Keratinocyte (primary cell): ENCODE measurements at places on chromosomes 4 and X.

- no peak for DNase-seq
- no peaks in the 10 kb centered on the region for H3K4me1 ChIP-seq
- H3K27ac ChIP-seq: no peak within 1 kb of the TSS
- H3K27me3 ChIP-seq: peaks cover 3% of the 10 kb centered on the region
- no peaks in the 10 kb centered on the region for H3K36me3 ChIP-seq
Observed at GRCh38 chrX:149711545-149712236, at the start of gene MAGEA11. Gene MAGEA11, plus strand, starts transcription at chrX:149712060. Its CDS starts 1,100 bp downstream, at chrX:149713160.

DNA sequence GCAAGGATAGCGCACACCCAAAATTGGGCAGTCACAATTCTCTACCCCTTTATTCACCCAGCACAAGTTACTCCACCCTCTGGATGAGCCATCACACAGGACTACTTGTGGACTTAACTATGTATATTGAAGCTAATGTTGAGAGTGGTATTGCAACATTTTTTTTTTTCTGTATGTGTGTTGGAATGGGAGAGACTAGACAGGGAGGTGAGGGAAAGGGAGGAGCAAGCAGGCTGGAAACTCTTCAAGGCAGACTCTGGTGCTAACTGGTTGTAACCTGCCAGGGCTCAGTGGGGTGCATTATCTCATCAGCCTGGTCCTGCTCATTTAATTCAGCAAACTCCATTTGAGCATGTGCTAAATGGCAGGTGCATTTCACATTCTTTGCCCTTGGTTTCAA, 18.4 kb upstream of the CWH43 start:
- H3K4me3 ChIP-seq: no peak overlapping the region
- DNase-seq: no peak
- peak overlapping the region; percentile 28 for H3K27ac ChIP-seq
- peaks cover 36% of the 10 kb centered on the region for H3K4me1 ChIP-seq
- no peaks in the 10 kb centered on the region for H3K36me3 ChIP-seq
- H3K27me3 ChIP-seq: no peaks in the 10 kb centered on the region

DNA sequence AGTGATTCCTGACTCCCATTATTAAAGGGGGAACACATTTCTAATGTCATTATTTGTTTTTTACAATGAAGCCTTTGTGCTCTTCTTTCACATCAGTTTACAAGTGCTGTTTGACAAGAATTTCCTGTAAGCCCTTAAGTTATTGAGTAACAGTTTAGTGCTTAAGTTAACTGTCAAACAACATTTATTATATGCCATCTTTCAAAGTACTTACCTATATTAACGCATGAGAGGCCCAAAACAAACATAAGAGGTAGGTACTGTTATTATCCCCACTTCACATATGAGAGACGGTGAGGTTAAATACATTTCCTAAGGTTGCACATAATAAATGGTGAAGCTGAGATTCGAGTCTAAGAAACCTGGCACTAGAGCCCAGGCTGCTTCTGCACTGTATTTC, 56.0 kb upstream of the MAGED1 start:
- H3K27ac ChIP-seq: no peak overlapping the region
- H3K27me3 ChIP-seq: no peaks in the 10 kb centered on the region
- H3K4me3 ChIP-seq: no peak overlapping the region
- no peak for DNase-seq
- no peaks in the 10 kb centered on the region for H3K36me3 ChIP-seq

DNA sequence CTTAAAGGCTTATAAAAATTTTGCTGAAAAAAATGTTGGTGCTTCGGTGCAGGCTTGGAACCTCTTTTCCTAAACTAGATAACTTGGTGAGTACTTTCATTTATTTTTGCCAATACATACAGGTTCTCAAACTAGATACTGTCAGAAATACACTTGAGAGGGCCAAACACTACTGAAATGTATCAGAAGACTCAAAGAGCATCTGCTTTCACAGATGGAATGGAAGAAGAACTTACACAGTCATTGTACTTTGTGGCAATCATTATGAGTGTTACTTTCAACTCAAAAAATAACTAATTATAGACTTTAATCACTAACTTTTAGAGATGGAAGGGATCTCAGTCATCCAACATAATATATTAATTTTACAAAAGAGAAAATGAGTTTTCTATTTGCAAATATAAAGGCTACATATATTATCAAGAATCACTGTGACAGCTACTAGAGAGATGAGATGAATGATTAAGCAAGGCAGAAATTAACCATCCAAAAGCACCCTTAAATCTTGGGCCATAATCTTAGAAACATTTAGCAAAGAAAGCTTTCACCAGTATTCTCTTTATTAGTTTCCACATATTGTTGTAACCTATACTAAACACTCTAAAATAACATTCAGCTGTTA, 1.0 kb downstream of the ENAM start:
- peaks cover 8% of the 10 kb centered on the region for H3K4me1 ChIP-seq
- H3K27me3 ChIP-seq: no peaks in the 10 kb centered on the region
- H3K4me3 ChIP-seq: no peak overlapping the region
- H3K36me3 ChIP-seq: no peaks in the 10 kb centered on the region

DNA sequence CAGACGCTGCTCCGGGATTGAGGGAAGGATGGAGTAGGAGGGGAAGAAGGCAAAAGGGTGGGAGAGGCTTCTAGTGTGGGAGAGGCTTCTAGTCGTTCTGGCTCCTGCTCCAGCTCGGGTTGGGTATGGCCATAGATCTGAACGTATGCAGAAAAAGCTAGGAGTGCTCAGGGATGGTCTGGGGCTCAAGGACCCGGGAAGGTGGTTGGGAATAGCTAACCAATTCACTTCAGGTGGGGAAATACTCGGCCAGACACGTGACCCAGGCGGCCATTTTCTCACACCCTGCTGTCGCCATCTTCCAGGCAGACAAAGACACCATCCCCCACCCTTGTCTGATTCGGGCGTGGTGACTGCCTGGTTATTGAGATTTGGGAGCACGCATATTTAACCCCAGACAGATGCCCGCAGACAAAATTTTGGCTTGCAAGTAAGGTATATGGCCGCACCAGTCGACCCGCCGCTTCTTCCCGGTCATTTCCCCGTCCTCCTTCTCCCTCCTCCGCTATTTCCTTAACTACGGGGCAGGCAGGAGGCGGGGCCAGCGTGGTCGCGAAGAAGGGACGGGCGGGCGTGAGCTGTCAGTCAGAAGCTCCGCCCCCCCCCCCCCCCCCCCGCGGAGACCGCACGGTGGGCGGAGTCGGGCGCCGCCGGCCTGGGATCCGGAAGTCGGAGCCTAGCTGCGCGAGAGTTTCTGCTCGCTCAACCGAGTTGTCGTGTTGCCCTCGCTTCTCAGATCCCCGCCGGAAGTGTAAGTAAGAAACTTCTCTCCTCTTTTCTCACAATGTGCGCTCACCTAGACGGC, at the start of gene GNL3L:
GNL3L (plus strand) TSS at position 668 of the 805 bp plus-strand sequence. CDS start 2,348 bp downstream, outside the sequence.
- peak within 1 kb of the TSS; percentile 78 for H3K27ac ChIP-seq
- H3K4me1 ChIP-seq: peaks cover 8% of the 10 kb centered on the region
- H3K27me3 ChIP-seq: no peaks in the 10 kb centered on the region
- H3K36me3 ChIP-seq: no peaks in the 10 kb centered on the region
- peak within 1 kb of the TSS; percentile 74 for H3K4me3 ChIP-seq

DNA sequence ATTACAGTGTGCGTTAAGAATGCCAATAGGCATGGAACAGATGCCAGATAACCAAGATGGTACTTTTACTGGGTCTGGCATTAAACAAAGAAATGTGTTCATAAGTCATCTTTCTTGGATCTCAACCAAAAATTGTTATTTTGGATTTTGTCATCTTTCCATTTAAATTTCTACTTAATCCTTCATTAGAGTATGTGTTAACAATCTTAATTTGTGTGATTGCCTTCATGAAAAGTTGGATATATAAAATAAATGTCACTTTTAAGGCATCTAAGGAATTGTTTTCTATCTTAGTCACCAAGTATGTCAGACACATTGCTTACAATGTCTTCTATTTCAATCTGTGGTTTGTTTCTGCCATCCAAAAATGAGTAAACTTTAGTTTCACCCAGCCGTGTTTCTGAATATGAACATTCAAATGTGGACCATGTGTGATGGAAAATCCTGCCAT, 87.5 kb downstream of the PALLD start:
- no peaks in the 10 kb centered on the region for H3K36me3 ChIP-seq
- no peaks in the 10 kb centered on the region for H3K27me3 ChIP-seq
- peaks cover 52% of the 10 kb centered on the region for H3K4me1 ChIP-seq

GRCh38 chr4:166274136-166274761, 401.2 kb downstream of the TLL1 start:
- no peak overlapping the region for H3K27ac ChIP-seq
- DNase-seq: no peak
- H3K27me3 ChIP-seq: no peaks in the 10 kb centered on the region
- no peak overlapping the region for H3K4me3 ChIP-seq
- no peaks in the 10 kb centered on the region for H3K4me1 ChIP-seq

DNA sequence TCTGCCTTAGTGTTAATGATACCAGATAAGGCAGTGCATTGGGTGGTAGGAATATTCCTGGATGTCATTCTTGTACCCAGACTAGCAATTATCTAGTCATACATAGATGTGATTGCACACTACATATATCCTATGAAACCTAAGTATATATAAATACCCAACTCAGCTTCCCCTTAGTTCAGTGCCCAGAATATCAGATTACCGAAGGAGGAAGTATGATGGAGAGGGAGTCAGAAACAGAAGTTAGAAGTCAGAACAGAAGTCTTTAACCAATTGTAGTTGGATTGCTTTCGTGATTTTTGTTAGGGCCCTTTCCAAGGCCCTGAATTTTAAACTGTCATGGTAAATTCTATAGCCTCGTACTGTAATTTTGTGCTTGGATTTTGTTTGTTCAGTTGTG, 42.9 kb downstream of the MOB1B start:
- no peak for DNase-seq
- H3K4me3 ChIP-seq: no peak overlapping the region
- no peak overlapping the region for H3K27ac ChIP-seq
- no peaks in the 10 kb centered on the region for H3K27me3 ChIP-seq

DNA sequence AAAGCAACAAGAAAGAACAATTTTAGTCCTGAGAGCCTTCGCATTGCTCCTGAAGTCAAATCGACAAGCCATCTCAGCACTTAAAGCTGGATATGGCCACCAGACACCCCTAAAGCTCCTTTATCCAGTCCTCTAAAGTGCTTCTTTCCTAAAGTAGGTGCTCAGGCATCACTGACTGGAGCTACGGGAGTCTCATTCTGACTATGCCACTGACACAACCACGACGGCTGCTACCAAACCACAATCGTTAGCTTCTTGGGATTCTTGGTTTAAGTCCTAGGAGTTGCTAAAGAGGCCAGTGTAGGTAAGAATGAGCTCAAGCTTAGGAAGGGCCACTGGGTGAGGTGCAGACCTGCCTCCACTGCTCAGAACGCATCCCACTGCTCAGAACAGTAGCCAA, 1.0 kb downstream of the SLC10A6 start:
- H3K27me3 ChIP-seq: no peaks in the 10 kb centered on the region
- H3K27ac ChIP-seq: peak overlapping the region; percentile 96
- H3K4me3 ChIP-seq: peak overlapping the region; percentile 68
- DNase-seq: no peak

DNA sequence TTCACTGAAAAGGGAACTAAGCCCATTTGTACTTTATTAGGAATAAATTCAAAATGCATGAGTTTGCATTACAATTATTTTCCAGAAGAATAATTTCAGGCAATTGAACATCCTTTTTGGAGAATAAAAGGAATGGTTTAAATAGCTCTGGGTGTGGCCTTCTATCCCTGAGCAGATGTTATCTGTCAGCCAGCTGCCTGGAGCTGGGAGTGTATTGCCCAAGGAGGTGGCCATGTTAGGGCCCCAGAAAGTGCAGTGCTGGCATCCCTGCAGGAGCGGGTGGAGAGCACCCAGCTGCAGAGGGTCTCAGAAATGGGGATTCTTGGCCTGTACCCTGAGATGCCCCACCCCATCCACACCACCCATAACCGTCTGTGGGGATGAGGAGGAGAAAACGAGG, 21.6 kb upstream of the VEGFD start:
- no peaks in the 10 kb centered on the region for H3K36me3 ChIP-seq
- DNase-seq: no peak
- no peaks in the 10 kb centered on the region for H3K4me1 ChIP-seq
- no peak overlapping the region for H3K27ac ChIP-seq
- H3K4me3 ChIP-seq: no peak overlapping the region

- peak; percentile 65 for DNase-seq
- H3K27me3 ChIP-seq: no peaks in the 10 kb centered on the region
- peak overlapping the region; percentile 96 for H3K27ac ChIP-seq
- no peak overlapping the region for H3K4me3 ChIP-seq
Observed at GRCh38 chr4:78644744-78645330, 93.3 kb downstream of the ANXA3 start.

- DNase-seq: no peak
- no peak overlapping the region for H3K27ac ChIP-seq
- no peaks in the 10 kb centered on the region for H3K4me1 ChIP-seq
- peaks cover 10% of the 10 kb centered on the region for H3K27me3 ChIP-seq
- no peak overlapping the region for H3K4me3 ChIP-seq
Observed at GRCh38 chrX:47623540-47624027, 3.9 kb upstream of the SYN1 start.

- H3K4me1 ChIP-seq: no peaks in the 10 kb centered on the region
- H3K4me3 ChIP-seq: no peak overlapping the region
- no peak overlapping the region for H3K27ac ChIP-seq
- H3K27me3 ChIP-seq: no peaks in the 10 kb centered on the region
- H3K36me3 ChIP-seq: no peaks in the 10 kb centered on the region
Observed at GRCh38 chrX:154840856-154841255, 6.4 kb upstream of the SMIM9 start.

DNA sequence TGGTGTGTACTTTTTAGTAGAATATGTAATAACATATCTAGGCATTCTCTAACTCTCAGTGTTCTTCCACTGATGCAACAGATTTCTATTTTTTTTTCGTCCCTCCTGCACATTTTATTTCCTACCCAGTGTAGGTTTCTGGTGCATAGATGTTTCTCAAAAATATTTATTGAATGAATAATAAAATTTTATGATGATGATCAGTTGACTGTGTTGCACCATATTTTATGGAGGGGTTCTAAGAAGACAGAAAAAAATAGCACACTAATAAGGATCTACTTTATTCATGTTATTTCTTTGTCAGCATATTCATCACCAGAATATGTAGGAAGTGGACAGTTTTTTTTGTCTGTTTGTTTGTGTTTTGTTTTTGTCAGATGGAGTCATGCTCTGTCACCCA, 2529.3 kb downstream of the ARAP2 start:
- H3K36me3 ChIP-seq: no peaks in the 10 kb centered on the region
- no peaks in the 10 kb centered on the region for H3K4me1 ChIP-seq
- H3K27me3 ChIP-seq: no peaks in the 10 kb centered on the region
- DNase-seq: no peak
- no peak overlapping the region for H3K4me3 ChIP-seq

DNA sequence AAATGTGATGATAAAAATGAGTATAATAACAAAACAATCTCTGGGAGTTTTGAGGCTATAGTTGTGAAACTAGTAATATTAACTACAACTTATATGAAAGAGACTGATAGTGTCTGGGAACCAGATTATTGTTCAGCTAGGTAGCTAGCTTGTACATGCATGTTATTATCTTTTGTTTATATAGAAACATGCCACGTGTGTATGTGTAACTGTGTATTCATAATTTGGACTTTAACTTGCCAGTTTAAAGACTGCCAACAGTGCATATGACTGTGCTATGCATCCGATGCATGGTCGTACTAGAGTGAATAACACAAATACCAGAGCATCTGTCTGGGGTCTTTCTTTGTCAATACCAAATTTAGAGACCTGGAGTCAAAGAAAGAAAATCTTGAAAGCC, 92.2 kb downstream of the ADGRL3 start:
- no peak overlapping the region for H3K27ac ChIP-seq
- H3K4me3 ChIP-seq: no peak overlapping the region
- no peaks in the 10 kb centered on the region for H3K27me3 ChIP-seq
